ENCODE measurements at places on chromosomes 13 and 19.

DNA sequence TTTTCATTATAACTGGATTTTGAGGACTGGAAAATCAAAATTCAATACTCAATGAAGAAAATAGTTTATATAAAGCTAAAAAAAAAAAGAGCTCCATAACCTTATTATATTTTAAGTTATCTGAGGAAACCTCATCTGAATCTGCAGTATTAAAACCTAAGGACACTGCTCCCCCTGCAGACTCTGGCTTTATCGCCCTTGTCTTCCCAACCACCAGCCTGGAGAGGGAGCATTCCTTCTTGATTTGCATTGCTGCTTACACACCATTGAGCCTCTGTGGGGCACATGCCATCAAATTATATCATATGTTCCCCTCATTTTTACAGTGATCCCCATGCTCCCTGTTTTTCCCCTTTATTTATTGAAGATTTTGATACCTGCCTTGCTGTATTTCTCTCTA, 871.4 kb upstream of the GPC6 start:
- DNase-seq: no peak

DNA sequence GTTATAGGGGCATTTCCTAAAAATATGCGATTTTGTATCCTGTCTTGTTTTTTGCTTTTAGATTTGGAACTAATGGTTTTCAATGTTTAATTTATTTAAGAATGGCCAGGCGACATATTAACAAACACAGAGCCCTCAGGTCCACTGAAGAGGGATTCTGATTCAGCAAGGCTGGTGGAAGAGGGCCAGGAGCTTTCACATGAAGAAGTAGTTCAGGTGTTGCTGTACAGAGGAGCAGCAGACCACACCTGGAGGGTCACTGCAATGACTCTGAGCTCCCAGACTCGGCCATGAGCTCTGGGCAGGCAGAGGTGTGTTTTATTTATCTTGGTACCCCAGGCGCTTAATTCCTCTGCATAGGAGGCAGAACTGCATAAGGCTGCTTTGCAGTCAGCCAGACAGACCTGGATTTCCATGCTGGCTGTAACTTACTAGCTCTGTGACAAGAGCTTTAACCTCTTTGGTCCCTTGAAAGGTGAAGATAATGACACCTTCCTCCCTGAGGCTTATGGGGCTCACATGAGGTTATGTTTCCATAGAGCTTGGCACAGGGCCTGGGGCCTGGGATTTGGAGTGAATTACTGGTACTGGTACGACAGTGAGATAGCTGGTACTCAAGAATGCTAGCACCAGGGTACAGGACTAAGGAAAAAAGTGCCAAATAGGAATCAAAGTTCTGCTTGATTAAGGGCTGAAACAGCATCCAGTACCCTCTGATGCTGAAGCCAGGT, 184.7 kb downstream of the OXGR1 start:
- DNase-seq: no peak

DNA sequence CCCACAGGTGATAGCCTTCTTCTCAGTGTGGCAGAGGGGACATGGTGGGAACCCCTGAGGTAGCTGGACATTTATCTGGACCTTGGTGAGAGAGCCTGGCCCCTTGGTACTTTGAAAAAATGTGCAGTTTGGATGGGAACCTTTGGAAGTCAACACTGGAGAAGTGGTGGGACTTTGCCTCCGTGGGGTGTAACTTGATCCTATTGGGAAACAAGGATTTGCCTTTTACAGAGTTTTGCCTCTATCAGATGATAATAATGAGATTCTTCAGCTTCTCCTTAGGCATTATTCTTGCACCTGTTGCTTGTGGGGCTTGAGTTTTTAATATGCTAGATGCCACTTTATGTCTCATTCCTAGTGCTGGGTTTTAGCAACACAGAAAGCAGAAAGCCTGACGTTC, 99.0 kb downstream of the ERCC5 start:
- no peak for DNase-seq

GRCh38 chr13:111372651-111373425, 52.4 kb downstream of the TEX29 start:
- DNase-seq: no peak

DNA sequence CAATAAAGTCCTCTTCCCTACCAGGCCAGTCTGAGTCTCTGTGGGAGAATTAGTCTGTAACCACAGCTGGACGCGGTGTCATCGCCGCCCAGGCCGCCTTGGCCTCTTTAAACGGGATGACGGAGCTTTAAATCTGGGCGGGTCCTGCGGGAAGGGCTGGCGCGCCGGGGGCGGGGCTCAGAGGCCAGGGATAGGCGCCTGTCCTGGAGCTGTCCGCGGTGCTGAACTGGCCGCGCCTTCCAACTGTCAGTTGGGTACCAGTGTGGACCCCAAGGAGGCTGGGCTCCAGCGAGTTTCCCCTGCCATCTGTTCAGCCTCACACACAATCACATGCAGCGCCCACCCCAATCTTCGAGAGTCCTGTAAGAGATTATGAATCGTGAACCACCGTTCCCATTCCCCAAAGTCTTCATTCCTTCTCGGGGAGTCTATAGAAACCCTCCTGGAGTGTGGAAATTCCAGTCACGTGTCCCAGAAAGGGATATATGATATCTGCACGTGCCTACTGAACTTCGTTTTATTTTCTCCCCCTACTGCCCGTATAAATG, 11.5 kb downstream of the APLP1 start:
- no peak for DNase-seq

- DNase-seq: no peak
These were observed 734 bp upstream of the SERTAD3 start for GRCh38 chr19:40444825-40445312.

DNA sequence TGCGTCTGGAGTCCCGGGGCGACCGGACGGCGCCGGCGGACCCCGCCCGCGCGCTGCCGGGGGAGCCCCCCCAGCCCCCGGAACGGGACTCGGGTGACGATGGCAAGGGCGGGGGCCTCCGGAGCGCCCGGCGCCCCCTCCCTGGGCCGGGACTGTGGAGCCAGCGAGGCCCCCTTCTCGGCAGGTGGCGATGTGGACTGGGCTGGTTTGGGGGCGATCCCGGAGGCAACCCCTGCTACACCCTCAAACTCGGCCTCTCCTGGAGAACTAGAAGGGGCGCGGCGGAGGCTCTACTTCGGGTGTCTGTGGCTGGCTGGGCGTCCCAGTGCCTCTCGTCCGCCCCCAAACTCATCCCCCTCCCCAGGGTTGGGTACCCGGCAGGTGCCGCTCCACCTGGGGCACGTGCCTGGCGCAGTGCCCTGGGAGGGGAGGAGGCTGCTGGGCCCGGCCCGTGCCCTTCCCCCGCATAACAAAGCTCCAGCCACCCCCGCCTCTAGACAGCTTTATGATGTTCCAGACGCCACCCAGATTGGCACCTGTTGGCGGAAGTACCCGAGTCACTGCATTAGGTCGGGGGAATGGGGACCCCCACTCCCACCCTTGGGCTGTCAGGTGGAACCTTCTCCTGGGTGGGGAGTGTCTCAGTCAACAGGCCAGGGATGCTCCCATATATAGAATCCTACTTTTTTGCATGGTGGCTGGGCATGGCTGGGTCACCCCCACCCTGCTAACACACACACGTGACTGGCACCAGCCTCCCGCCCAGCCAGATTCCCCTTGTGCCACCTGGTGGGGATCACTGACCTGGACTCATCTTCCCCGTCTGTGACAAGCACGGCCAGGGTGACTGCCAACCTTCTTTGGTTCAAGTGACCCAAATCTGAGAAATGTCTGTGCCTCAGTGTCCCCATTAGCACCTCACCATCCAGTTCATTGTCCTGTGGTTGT, 722 bp downstream of the PKN1 start:
- no peak for DNase-seq

DNA sequence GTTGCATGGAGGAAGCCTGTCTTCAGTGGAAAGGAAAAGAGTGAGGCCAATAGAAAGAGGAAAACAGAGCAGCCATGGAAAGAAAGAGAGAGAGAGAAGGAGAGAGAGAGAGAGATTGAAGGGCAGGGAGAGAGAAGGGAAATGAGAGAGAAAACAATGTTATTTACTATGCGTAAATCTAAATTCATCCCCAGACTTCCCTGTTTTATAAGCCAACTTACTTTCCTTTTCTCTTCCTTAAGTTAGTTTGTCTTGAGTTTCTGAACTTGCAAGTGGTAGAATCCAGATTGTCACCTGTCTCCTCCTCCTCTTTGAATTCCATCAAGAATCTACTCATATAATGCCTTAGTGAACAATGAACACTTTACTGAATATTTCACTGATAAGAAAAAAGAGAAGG, 16.8 kb upstream of the RCBTB2 start:
- DNase-seq: no peak

DNA sequence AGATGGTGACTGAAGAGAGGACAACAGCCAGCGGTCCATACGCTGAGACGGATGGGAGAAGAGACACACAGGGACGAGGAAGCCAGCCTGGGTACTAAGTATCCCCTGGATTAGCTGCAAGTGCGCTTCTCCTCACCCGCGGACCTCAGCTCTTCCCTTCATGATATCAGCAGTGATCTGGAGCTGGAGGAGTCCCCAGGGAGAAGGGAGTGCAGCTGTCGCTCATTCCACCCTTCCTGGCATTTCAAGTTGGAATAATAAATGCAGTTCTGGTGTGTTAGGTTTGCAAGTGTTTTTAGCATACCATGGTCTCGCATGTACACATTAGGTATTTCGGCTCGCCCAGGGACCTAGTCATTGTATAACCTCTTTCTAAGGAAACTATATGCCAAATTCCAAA, 88.5 kb upstream of the C1QTNF9B start:
- no peak for DNase-seq

DNA sequence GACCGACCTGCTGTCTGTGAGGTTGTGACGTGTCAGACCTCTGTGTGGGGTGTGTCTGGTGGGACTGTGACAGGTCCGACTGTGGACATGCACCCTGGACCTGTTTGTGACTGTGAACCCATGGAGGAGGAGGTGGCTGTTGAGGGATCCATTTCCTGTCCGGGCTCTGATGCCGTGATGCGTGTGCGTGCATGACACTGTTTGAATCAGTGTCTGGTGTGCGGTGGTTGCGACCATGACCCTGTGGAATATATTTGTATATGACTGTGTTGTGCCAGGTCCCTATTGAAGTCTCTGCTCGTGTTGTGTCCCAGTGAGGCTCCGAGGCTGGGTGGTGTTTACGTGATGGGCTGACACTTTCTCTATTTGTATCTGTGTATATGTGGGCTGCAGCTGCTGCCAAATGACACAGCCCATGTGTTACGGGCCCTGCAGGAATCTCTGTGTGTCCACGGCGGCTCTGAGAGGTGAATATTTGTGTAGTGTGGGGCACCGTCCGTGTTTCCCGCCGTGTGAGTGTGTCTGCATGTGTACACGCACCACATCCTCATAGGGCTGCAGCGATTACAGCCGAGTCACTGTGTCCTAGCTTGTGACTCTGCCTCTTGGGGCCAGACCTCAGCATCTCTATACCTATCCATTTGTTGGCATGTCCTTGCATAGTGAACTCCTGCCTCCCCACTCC, 18.3 kb downstream of the CCDC97 start:
- no peak for DNase-seq

DNA sequence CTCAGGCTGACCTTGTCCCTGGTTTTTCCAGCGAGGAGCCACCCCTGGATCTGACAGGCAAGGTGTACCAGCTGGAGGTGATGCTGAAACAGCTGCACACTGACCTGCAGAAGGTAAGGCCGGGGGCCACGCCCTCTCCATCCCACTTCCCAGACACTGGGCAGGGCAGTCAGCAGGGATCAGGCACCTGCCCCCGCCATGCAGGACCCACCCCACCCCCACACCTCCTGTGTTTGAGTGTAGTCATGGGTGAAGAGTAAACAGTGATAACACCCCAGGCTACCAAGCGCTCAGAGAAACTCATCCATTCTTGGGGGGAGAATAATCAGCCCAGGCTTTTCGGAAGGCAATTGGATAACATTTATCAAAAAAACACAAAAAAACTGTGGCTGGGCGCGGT, 19.9 kb downstream of the DPF1 start:
- DNase-seq: no peak

DNA sequence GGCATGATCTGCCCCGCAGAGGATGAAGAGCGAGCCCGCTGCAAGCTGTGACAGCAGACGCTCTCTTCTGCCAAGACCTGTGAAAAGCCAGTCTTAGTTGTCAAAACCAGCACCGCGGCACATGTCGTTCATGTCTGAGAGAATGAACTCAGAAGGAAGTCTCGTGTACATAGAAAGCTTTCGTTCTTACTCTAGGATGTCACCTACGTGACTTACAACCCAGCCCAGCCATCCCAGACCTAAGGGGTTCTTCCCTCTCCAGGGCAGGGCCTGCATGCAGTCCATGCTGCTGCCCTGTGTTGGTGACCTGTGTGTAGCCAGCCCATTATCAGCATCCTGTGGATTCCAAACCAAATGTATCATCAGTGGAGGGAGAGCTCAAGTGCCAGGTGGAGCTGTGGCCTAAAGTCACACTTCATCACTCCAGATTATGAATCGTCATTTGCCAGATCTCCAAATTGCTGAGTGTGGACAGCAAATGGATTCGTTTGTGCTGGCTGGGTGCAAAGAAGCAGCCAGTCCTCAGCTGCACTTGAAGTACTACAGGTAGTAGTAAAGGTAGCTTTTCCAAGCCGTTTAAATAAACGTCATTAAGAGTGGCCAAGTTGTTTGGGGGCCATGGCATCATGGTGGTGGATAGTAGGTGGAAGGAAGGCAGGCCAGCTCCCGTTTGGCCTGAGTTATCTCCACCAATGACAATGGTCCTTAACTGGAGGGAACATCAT, 73.9 kb upstream of the GPR183 start:
- no peak for DNase-seq

GRCh38 chr19:7541828-7542443, 6.4 kb downstream of the PNPLA6 start:
- DNase-seq: no peak

DNA sequence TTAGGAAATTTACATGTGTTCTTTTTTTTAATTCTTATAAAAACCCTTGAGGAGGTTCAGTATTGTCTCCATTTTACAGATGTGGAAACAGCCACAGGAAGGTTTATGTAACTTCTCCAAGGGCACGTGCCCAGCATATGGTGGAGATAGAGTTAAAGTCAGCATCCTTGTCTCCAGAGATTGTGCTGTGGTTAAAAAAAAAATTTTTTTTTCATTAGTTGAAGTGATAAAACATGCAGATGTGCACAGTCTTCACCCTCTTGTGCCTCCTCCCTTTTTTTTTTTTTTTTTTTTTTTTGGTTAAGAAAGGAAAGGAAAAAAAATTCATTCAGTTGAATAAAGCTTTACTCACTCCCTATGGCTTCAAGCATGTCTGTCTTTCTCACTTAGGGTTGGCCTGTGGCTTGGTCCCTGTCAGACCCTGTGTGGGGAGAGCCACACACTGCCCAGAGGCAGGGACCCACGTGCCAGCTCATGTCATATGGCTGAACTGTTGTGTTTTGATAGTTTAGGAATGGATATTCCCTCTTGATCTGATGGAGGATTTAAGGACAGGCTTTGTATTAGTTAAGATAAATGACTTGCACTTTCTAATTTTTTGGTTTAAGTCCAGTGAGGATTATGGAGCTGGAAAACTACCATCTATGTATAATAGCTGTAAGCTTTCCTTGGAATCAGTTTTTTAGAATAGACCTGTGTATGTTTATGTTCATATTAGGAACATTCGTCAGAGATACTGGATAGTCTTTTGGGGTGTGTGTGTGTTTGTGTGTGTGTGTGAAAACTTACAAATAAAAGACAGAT, 19.3 kb downstream of the RNASEH2B start:
- DNase-seq: no peak

All from stimulated activated CD8-positive, alpha-beta memory T cell treated with anti-CD3 and anti-CD28 coated beads, Interleukin-4, amount 100 ng/mL, for 1 hour (primary cell).